CD8-positive, alpha-beta T cell (primary cell): ENCODE measurements at places on chromosomes 2 and 18.

GRCh38 chr18:72999971-73000607 lies 132.3 kb upstream of the NETO1 start:
- DNase-seq, result no peak

DNA sequence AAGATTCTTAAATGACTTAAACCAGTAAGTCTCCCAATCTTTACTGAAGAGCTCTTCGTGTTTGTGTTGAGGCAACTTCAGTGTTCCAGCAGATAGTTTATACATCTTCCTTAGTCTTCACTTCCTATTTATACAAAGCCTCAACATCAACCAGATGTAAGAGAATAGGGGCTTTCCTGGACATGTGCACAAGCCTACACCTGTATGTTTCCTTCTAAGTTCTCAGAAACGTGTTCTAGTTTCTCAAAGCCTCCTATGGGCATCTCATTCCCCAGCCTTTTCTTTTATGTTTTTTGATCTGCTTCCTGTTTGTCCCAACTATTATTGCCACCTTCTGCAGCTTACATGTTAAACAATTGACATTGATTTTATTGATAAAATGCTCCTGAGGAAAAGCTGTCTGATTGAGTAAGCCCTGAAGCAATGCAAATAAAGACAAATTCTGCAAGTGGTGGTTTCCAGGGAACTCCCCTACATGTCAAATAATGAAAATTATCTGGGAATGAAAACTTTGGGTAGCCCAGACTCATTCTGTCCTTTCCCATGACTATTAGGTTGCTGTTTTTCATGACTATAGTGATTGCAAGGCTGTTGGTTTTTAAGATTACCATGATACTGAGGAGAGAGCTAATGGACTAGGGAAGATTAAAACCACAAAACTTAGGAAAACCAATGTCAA lies 663.3 kb upstream of the ACVR2A start:
- no peak for DNase-seq

- no peak for DNase-seq
Observed at GRCh38 chr2:178827739-178828485, 20.7 kb upstream of the TTN start.

GRCh38 chr18:10514601-10515000 lies 11.2 kb upstream of the NAPG start:
- no peak for DNase-seq

GRCh38 chr2:232890896-232891601 lies 21.0 kb downstream of the SNORC start:
- no peak for DNase-seq

DNA sequence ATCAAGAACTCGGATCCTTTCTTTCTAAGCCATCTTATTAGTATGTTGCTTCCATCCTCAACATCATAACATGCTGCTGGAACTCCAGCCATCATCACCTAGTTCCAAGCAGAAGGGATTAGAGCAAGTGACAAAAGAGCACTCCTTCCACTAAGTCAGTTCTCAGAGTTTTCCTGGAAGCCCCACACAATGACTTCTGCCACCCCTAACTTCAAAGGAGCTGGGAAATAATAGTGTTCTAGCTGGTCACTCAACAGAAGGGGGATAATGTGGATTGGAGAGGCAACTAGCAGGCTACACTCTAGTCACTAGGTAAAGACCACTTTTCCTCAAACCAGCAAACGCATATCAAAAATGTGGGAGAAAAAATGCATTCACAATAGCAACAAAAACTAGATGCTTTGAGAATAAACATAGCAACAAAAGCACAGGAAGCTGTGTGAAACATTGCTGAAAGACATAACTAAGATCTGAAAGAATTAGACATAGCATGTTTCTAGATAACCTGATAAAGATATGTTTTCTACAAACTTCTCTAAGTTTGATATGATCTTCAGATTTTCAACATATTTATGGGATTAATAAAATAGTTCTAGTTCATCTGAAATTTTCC lies 39.5 kb downstream of the COX7A2L start:
- DNase-seq, result no peak

- DNase-seq, result no peak
Observed at GRCh38 chr2:63698786-63699548, 110.2 kb downstream of the MDH1 start.

- DNase-seq, result no peak
Observed at GRCh38 chr2:127348426-127349000, 39.3 kb downstream of the MAP3K2 start.

- no peak for DNase-seq
Observed at GRCh38 chr18:12908706-12909105, 24.7 kb upstream of the PTPN2 start.

- DNase-seq, result no peak
Observed at GRCh38 chr18:22207021-22207758, 37.8 kb downstream of the GATA6 start.

DNA sequence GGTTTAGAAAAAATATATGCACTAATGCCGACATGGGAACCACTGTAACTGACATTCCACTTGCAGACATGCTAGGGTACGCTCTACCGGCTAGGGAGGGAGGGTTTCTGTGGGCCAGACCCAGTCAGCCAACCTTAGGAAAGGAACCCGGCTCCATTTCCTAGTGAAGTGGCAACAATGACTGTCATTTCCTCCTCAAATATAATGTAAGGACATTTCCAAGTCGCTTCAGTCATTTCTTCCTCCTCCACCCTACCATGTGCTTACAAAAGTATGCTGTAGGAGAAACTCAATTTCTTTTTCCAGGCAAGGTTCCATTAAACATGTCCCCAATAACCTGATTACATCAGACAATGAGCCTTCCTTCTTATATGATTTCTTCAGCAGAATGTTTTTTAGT lies 64.3 kb upstream of the PSMD14 start:
- DNase-seq, result no peak

GRCh38 chr2:211014376-211014775 lies 458.0 kb downstream of the CPS1 start:
- DNase-seq, result no peak

DNA sequence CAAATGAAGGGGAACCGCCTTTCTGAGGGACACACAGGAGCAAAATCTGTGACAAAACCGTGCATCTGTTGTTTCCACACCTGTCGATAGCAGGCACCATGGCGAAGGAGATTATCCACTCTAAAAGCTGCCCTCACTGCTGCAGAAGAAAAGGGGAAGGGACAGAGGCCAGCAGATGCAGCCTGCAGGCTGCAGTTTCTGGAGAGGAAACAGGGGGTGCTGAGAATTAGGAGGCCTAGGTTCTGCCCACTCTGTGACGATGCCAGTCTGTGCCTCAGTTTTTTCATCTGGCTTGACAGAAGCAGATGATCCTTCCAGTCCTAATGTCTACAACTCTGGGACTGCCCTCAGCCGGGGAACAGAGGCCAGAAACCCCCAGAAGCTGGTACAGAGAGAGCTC lies 17.7 kb downstream of the PAX8 start:
- DNase-seq, result no peak

DNA sequence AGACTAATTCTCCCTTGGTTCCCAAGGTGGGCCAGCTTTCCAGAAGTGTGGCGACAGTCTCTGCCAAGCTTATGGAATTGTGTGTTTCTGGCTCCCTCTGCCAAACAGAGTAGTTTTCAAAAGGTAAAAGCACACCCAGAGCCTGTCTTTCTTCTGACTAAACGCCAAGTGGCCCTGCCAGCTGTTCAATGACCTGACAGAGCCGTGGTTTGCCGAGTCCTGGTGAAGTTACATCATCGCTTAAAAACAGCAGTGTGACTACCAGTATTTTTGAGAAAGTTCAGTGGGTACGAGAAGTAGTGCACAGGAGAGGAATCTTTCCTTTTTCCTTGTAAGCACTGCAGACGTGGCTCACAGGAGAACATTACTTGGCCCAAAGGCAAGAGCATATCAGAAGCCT lies 1.9 kb downstream of the PER2 start:
- no peak for DNase-seq

- DNase-seq, result peak; percentile 76
Observed at GRCh38 chr18:24426398-24427294, at the start of gene IMPACT. IMPACT (plus strand) TSS chr18:24426670; CDS start chr18:24426757, 87 bp downstream.

- DNase-seq, result no peak
Observed at GRCh38 chr2:218387369-218388194, 5.5 kb downstream of the SLC11A1 start.

DNA sequence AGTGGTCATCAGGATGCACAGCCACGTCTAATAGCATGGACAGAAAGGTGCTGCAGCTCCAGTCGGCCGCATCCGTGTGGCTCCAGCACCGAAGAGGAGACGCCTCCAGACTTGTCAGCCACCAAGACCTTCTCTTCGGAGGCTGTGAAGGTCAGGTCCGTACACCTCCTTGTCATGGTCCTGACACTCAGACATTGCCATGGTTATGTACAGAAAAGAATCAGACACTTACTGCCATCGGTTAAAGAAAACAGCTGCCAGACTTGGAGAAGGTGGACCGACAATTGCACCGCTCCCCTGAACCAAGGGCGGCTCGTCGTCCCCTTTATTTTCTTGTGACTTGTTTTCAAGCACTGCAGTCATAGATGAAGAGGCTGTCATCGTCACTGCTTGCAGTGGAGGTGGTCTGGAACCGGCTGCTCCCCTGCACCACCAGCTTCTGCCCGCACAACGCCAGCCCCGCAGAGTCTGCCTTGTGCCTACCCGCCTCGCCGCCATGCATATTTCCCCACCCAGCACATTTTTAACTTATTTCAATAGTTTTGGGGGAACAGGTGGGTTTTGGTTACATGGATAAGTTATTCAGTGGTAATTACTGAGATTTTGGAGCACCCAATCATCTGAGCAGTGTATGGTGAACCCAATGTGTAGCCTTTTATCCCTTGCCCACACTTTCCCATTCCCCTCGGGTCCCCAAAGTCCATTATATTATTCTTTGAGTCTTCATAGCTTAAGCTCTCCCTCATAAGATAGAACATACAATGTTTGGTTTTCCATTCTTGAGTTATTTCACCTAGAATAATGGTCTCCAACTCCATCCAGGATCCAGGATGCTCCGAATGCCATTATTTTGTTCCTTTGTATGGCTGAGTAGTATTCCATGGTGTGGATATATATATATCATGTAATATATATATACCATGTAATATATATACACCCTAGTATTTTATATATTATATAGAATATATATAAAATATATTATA lies 18.1 kb downstream of the FBXO48 start:
- no peak for DNase-seq

DNA sequence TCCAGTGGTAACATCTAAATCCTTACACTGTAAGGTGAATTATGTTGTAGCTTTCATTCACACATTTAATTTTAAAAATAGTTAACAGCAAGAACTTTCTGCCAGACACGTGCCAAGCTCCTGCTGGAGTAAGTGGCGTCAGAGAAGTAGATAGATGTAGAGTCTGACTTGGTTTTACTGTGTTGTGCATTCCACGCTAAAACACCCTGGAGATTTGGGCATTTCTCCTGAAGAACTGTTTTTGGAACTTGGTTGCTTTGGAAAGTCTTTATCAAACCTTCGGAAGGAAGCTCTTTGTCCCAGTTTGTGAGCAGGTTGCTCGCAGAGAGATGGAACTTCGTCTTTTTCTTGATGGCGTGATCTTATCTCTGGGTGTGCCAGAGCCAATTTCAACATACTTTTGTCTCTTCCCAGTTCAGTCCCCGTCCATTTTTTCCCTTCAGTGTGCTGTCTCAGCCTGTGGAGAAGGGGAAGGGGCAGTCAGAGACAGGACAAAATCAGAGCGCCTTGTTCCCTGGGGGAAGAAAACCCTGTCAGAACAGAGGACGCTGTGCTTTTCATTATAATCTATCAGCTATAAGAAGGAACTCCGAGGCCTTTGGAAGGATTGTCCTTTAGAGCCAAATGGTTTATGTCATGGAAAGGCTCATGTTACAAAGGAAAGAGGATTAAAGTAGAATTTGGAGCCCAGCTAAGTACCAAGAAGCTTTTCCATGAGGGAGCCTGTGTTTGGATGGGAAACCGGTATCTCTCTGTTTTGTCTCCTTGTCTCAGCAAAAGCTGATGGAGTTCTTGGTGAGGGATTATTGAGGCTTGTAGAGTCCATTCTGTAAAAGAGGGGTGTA lies 18.9 kb downstream of the GRHL1 start:
- DNase-seq, result no peak

DNA sequence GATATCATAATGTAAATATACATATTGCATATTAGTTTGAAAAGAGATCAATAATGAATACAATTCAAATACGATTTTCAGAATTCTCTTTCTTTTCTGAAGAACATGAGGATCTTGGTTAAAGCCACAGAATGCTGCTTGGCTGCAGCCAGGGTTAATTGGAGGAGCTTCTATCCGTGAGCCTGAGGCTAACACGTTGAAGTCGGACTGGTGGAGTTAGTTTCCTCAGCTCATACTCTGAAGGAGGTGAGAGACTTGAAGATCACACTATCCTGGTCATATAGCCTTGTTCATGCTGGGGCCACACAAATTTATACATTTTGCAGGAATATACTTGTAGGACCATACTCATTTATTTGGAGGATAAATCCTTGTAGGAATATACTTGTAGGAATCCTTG lies 335.8 kb downstream of the TRIB2 start:
- no peak for DNase-seq

- no peak for DNase-seq
Observed at GRCh38 chr2:26469092-26469710, 8.7 kb downstream of the OTOF start.

DNA sequence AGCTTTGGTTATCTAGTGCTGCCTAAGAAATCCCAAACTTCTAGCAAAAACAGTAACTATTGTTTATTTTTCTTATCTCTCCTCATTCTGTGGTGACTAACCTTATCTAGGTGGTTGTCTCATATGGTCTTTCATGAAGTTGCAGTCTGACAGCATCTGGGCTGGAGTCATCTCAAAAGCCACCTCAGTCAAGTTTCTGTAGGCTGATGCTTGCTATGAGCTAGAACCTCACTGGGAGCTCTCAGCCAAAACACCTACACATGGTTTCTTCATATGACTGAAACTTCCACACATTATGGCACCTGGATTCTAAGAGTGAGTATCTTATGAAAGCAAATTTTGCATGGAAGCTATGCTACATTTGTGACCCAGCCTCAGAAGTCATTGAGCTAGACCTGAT lies 596.4 kb upstream of the VRK2 start:
- DNase-seq, result no peak

GRCh38 chr2:190653931-190654330 lies 5.0 kb downstream of the NAB1 start:
- DNase-seq, result no peak

GRCh38 chr2:199751492-199752120 lies 99.4 kb downstream of the FTCDNL1 start:
- no peak for DNase-seq

- DNase-seq, result no peak
Observed at GRCh38 chr2:181421131-181421458, 36.1 kb upstream of the ITGA4 start.
